NCI-H2081 (cell line): ENCODE measurements at places on chromosomes 3 and 15.

DNA sequence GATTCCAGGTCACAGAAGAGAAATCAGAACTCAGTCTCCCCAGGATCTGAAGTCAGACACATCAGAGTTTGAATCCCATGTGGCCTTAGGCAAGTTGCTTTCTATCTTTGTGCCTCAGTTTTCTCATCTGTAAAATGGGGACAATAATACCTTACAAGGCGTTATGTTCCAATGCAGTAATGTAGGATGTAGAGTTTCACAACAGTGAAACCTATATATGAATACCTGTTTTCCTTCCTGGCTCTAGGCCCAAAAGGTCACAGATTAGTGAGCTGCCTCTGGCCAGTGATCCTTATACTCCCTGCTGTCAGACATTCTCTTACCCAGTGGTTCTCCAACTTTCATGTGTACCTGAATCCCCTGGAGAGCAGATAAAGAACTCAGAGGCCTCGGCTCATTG is 72.9 kb upstream of the OXTR start:
- DNase-seq, result no peak

DNA sequence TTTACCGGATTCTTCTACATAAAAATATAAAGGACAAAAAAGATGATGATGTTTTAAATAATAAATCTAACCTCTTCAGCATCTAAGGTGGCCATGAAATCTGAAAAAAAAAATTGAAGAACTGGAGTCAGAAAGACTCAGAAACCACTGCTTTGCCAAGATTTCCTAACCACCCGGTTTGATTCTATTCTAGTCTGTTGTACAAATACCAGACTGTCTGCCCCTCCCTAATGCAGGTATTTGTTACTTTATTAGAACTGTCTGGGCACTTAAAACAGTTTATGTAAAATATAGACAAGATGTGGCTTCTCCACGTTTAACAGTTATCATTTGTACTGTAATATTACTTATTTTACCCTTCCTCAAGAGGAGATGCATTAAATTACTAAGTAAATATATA is 48.8 kb downstream of the UACA start:
- DNase-seq, result no peak

GRCh38 chr3:188635258-188636042 is 481.5 kb downstream of the LPP start:
- DNase-seq, result no peak

- no peak for DNase-seq
Measured at GRCh38 chr3:159620873-159621272, 367.8 kb upstream of the IL12A start.

DNA sequence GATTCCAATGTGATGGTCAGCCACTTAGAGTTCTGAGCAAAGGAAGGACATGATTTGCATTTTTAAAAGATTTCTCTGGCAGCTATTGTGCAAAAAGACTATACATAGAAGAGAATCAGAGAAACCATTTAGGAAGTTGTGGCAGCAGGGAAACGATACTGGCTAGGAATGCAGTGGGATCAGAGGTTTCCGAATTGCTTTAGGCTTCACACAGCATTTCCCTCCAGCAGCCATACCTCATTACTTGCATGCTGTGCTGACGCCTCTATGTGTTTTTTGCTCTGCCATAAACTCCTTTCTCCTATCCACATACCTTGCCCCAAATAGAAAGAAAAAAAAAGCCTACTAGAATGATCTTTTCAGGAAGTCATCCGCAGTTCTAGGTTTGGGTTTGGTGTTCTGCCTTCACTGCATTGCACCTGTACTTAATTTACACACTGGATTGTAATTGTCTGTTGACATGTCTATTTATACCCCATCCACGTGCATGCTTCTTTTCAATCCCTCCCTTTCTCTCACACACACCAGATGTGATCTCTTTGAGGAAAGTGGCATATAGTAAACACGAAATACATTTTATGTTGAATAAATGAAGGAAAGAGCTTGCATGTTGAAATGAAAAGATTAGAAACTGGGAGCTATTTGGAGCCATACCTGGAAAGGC is 860.3 kb upstream of the SEMA6D start:
- DNase-seq, result peak; percentile 88

- DNase-seq, result no peak
Measured at GRCh38 chr3:168273036-168273435, 177.3 kb upstream of the GOLIM4 start.

DNA sequence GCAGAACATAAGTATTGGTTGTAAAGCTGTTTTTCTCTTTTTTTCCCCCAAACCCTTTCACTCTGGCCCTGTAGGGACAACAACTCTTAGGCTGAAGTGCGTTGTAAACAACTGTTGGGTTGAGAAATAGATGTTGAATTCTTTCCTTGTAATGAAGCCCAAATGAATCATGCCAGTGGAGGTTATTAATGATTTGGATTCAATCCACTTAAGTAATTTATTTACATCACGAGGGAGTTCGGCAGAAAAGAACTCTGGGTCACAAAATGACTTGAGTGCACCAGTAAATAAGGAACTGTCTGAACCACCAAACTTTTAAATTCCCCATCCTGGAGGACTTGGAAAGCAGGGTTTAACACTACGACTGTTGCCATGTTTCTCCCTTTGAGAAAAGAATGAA is 218.9 kb downstream of the PDZRN3 start:
- DNase-seq, result no peak

- DNase-seq, result no peak
Measured at GRCh38 chr15:70613271-70613670, 150.1 kb downstream of the UACA start.

- DNase-seq, result no peak
Measured at GRCh38 chr3:50885070-50885850, 210.5 kb downstream of the DOCK3 start.

DNA sequence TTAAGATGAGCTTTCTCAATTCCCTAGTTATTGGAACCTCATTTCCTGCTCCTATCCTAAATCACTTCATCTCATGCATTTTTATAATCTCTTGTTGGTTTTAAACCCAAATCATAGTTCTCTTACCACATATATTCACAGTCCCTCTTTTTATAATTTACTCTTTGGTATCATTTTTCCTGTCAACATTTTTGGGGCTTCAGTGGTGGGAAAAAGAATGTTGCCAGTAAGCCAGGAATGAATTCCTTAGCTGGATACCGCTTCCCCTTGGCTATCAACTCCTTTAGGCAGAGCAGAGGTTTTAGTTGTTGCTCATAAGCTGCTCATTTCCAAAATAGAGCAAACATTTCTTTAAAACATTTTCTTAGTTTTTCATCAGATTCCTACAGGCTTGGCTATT is 112.3 kb downstream of the GALK2 start:
- no peak for DNase-seq

DNA sequence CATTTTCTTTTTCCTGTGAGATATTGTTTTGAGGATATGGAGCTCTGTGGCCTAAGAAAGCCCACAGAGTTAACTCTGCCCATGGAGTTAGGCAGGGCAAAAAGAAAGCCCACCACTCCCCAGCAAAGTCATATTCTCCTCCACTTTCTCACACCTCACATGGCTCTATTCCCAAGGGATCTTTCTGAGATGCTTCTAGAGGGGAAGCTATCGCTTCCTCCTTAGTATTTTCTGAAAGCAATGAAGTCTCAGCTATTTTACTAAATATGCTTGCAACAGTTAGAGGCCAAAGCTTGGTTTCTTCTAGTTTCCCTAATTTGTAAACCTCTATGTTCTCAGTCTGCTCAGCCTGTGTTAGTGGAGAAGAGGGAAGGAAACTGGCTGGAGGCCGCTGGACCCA is 80.3 kb upstream of the EOMES start:
- DNase-seq, result no peak

DNA sequence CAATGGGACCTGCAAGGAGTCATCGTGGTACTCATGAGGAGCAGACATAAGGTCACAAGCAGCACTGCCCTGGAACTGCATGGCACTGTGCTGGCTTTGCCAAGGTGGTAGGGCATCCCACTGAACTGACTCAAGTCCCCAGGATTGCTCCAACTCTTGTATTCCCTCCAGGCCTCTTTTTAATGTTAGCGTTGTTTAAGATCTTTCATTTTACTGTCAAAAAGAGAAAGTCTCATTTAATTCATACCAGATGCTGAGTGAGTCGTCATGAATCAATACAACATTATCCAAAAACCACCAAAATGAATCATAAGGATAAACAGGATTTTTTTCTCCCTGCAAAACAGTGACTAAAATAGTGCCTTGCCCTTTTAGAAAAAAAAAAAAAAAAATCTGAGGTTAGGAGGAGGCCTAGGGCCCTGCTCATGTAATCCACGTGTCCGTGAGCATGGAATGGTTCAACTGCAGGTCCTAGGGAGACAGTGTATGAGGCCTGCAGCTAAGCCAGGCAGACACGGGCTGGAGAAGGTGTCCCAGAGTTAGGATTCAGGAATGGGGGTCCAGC is 36.7 kb upstream of the BLM start:
- DNase-seq, result no peak

DNA sequence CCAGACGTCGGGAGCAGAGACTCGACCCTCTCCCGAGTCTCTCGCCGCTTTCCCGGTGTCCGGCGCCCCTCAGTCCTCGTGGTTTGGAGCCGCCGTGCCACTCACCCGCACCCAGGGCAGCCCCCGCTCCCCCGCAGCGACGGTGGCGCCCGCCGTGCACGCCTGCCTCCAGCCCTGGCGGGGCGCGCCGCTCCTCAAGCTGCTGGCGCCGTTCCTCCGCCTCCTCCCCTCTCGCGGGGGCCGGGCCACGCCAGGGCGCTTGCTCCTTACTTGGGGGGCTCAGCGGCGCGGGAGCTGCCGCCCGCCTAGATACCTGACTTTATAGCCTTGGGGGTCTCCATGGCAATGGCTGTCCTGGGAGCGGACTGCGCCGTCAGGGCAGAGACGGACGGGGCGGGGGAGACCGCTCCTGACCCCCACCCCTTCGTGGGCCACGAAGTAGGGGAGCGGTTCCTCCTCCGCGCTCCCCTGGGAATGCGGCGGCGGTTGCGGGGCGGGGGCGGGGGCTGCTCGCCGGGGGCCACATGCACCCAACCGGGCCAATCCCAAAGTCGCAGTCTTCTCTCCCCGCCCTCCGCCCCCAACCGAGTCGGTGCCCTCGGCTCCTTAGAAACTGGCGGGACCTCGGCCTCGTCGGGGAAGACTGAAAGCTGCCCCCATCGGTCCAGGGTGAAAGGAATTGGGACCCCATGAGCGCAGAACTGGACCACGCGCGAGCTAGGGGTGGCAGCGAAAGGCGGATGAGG is at the start of gene ANKRD63:
TSS of gene ANKRD63 (minus strand) at position 196 of the 746 bp plus-strand sequence. CDS start 478 bp downstream, outside the sequence.
- DNase-seq, result peak; percentile 40

- DNase-seq, result no peak
Measured at GRCh38 chr15:38085114-38085513, 150.7 kb downstream of the TMCO5A start.

- no peak for DNase-seq
Measured at GRCh38 chr3:53665608-53666425, 171.4 kb downstream of the CACNA1D start.

DNA sequence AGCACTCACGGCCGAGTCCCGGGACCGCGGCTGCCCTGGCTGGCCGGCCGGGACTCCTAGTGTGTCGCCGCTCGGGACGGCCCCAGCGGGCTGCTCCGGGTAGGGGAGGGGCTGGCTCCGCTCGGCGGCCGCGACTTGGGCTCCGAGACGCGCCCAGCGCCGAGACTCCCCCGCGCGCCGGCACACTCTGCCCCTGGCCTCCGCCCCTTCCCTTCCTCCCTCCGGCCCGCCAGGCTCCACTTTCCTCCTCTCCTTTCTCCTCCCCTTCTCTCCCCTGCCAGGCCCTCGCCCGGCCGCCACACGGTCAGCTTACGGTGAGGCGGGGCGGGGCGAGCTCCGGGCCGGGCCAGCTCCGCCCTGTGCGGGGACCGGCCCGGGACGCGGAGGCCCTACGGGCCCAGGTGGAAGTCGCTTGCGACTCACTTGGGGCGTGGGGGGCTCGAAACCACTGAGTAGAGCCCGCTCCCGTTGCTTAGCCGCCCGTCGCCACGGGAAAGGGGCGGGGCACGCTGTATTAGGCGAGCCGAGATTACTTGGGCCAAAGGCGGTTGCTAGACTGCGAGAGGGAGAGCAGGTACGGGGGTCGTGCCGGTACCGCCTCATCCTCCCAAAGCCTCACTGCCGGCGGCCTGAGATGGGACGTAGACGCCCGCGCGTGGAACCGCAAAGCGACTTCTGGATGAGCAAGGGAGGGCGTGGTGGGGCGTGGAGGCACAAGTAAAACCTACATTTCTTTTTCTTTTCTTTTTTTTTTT is at the start of gene ITGB5:
TSS of gene ITGB5 (minus strand) at position 189 of the 755 bp plus-strand sequence. CDS start 365 bp downstream, outside the sequence.
- DNase-seq, result peak; percentile 38

DNA sequence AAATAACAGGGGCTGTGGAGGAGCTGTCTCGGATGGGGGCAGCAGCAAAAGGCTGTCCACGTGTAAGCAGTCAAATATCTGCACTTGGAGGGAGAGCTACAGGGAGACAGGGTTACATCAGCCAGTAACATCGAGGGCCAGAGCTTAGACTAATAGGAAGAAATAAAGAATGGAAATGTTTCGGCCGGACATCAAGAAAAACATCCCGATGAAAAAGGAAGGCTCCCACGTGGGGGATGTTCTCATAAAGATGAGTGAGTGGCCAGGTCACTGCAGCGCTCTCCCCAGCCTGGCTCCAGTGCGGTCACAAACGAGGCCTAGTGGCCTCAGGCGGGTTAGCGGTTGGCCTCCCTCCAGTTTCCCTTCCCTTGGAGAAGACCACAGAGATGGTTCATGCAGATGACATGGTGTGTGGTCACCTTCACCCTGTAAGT is 56.1 kb upstream of the WNT5A start:
- no peak for DNase-seq

- DNase-seq, result no peak
Measured at GRCh38 chr15:94683902-94684301, 452.5 kb downstream of the MCTP2 start.

DNA sequence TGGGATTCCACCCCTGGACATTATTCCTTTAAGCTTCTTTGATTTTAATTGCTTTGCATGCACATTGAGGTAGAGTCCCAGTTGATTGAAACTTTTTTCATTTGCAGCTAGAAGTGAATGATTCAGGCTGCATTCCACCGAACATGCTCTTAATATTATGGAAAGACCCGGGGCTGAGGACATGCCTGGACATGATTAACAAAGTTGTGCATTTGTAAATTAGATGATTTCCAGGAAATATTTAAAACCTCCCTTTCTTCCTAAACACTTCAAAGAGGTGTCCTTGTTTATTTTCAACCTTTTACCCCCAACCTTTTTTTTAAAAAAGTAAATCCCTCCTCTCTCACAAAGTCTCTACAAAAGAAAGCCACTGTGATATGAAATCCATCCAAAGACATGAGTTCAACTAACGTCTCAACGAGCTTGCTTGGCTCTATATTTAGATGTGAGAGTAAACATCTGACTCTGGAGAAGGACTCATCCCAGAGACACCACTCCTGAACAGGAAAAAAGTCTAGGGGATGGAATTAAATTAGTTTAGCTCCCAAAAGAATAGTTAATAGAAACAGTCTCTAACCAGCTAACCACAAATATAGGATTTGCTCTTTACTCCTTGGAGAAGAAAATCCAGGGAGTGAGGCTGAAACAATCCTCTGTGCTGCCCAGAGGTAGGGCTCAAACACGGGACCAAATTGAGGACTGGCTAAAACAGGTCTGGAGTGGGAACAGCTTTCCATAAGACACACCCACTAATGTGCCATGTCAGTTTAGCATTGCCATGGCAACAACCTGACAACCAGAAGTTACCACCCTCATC is 83.1 kb downstream of the XXYLT1 start:
- no peak for DNase-seq

- DNase-seq, result no peak
Measured at GRCh38 chr15:70017801-70018200, 79.9 kb downstream of the TLE3 start.
